ENCODE measurements at places on chromosomes 2 and 18. TPM values are rescaled to one million over a fixed set of nuclear protein-coding genes. Genes with fewer than 3 reads are reported as not detected.

- ATAC-seq = no peak
These were observed 451.3 kb upstream of the VWC2L start for GRCh38 chr2:213959589-213959988.

DNA sequence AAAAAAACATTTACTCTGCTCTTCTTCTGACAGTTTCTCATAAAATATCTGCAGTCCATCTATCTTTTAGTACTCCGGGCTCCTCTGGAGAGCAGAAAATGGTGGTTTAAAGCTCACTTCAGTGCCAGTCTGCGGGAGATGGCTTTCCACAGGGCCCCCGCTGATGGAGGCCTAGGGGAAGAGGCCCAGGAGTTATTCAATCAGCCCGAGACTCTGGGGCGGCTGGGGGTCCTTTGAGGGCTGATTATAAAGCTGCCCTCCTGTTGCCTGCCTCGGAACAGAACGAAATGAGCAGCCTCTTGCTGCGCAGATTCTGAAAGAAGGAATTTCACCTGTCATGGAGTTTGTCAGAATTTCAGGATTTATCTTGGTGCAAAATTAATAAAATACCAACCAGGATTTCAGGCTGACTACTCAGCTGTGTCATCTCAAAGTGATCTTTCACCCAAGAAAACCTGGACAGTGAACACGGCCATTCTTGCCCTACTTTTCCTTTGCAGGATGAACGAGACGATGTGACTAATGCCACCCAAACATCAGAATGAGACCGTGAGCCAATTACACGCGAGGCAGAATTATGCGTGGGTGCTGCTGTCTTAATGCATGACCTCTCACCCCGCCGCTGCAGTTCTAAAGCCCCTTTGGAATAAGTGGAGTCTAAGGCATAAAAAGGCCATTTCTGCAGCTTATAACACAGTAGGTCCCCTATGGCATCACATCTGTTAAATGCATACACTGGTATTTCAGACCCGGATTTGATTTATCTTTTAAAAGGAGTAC lies 273.8 kb downstream of the ZNF521 start:
- no peak for ATAC-seq

- no peak for ATAC-seq
These were observed 1.7 kb upstream of the BCL2 start for GRCh38 chr18:63321291-63321690.

DNA sequence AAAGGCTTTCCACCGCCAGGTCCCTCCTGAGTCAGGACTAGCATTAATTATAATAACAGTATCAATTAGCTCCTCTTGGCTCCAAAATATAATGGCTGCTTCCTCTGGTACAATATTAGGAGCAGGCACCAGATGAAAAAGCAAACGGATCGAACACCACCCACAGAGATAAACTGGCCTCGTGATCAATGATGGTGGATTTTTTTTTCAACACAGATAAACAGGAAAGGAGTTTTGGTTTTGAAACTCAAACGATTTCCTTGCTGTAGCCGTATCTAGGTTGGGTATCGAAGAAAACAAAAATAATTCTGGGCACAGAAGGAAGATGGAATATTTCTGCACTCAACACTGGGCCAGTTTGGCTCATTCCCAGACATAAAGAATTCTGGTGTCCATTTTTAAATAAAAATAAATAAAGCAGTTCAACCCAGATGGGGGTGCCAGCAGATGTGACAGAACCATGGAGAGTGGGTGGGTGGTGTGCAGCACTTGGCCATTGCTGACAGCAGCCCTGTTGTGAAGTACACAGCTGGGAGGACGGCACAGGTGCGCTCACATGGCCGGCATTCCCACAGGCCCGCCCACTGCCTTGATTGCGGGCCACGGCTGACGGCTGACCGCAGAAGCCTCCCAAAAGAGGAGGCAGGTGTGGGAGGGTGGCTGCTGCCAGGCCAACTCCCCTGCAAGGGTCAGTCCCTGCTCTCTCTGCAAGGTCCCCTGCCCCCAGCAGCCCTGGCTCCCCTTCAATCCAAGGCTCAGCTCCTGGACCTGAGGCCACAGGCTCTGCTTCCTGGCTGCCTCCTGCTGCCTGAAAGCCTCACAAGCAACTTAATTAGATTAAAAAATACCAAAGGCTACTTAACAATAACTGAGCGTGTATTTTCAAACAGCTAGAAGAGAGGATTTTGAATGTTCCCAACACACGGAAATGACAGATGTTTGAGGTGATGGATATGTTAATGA lies 351.9 kb upstream of the ID2 start:
- no peak for ATAC-seq

- ATAC-seq = no peak
These were observed 807.4 kb upstream of the CRIM1 start for GRCh38 chr2:35548171-35548570.

- ATAC-seq = no peak
These were observed 37.0 kb upstream of the TTN start for GRCh38 chr2:178844269-178844668.

GRCh38 chr2:16137080-16137755 lies 196.9 kb downstream of the MYCN start:
- ATAC-seq = no peak

DNA sequence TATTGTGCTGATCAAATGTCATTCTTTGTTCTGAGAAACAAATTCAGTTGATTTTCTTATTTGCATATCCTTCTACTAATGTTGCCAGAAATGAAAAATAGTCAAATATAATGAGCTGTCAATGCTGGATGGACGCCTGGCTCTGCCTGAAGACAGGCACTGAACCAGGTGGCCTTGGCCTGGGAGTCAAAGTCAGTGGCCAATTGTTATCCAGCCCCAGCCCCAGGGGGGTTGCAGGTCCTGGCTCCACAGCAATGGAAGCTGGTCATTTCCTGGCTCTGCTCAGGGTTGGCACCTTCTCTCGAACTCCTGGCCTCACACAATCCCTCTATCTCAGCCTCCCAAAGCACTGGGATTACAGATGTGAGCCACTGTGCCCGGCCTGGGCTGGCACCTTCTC lies 176.8 kb upstream of the GLI2 start:
- ATAC-seq = no peak

DNA sequence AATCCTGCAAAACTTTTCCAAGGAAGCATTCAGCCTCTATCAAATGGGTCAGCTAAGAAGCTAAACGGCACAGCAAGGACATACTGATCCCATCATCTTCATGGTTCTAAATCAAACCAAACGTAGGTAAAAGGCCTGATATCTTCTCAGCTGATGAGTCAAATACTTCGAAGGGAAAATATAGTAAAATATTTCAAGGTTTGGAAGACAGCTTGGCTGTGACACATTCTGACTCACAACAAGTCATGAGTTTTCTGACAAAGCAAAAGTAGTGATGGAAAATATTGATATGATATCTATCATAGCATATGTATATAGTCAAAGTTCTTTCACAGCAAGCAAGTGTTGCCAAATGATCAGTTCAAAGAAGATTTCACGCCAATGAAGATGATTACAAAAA lies 31.5 kb downstream of the DOCK10 start:
- ATAC-seq = peak; percentile 84

RIT2 gene
- not detected for total RNA-seq

FAM110C gene
- total RNA-seq = 23.6 TPM

COL3A1 gene
- 0.64 TPM for total RNA-seq

All from activated T-helper 17 cell treated with anti-CD3 and anti-CD28 coated beads, Interleukin-2, amount 50 U/mL, for 72 hours (primary cell).